ENCODE measurements at places on chromosomes 2 and 18.
A peak's percentile ranks its signal among the peaks of the same experiment; 100 is the strongest.

- no peak for DNase-seq
Measured at GRCh38 chr2:118856978-118857676, 9.7 kb upstream of the EN1 start.

DNA sequence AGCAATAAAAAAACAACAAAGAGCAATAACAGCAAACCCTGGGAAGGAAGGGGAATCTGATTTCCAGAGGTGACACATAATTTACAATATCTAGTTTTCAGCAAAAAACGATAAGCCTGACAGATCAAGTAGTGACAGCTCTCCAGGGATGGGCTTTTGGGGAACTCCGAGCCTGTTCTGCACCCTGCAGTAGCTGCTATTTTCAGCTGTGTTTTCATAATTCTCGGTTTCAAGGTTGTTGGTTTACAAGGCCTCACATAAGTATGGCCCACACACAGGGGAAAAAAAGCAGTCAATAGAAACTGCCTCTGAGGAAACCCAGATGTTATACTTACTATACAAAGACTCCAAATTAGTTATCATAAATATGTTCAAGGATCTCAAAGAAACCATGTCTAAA lies 67.7 kb upstream of the CTLA4 start:
- no peak for DNase-seq

DNA sequence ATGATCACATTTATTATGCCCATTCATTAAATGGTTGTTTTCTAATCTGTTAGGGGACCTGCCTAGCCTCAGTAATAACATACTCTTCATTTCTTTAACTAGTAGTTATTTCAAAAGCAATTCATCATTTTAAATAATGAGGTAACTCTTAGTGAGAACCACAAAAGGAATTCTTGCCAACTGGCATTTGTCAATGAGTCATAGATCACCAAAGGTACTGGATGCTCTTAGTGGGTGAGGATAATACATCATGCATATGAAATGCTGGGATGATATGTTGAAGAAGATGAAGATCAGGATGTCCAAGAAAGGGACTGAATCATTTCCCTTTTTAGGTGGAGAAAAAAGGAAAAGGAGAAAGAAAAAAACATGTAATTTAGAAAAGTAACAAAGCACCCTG lies 826.2 kb upstream of the DDX18 start:
- no peak for DNase-seq

- no peak for DNase-seq
Measured at GRCh38 chr2:233223059-233223894, 28.2 kb upstream of the ATG16L1 start.

GRCh38 chr18:10120622-10121021 lies 206.8 kb downstream of the VAPA start:
- no peak for DNase-seq

DNA sequence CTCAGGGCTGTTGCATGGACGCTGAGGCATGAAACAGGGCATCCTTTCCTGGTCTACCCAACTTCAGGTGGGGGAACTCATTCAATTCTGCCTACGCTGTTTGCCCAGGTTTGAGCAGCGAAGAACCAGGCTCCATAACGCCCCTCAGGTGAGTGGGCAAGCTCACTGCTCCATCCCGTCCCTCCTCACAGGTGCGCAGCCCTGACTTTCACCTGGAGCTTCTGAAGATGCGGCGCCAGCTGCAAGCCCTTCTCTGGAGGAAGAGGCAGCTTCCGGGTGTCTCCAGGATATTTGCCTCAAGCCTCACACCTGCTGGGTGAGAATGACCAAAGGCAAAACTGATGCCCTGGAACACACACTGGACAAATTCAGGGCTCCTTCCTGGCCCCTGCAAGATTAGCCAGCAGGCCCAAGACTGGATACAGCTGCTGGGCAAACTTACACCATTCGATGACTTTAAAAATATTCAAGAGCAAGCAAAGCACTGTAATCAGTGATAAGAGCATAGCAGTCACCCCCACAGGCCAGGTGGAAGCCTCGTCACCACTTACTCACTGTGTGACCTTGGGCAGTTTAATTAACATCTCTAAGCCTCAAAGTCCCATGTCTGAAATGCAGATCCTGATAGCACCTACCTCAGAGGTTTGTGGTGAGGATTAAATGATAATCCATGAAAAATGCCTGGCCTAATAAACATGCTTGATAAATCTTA lies 97.7 kb downstream of the GYPC start:
- no peak for DNase-seq

DNA sequence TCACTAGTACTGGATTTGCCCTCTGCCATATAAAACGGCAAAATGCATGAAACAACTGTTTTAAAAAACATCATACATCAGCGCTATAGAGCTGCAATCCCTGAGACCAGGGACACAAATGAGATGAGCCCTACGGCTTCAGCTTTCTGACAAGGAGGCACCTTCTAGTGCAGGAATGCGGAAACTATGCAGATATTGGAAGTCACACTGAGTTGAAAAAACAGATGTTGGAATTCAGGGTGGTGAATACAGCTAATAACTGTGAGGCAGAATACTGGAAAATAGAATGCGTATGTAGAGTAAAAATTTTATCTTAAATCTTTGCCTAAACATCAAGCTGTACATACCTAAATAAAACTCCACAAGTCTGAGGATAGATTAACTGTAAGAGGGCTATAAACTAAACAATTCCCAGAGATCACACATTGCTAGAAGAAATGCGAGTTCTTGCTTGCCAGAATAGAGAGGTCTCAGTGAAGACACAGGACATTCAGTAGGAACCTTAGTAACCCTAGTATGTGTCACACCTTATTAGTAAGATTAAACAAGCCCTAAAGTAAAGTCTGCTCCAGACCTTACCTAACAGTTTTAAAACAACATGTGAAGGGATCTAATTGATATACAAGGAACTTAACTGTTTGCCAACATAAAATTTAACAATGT lies 541.4 kb upstream of the DDX18 start:
- DNase-seq = no peak

- DNase-seq = no peak
Measured at GRCh38 chr18:13136056-13136903, 82.3 kb upstream of the LDLRAD4 start.

DNA sequence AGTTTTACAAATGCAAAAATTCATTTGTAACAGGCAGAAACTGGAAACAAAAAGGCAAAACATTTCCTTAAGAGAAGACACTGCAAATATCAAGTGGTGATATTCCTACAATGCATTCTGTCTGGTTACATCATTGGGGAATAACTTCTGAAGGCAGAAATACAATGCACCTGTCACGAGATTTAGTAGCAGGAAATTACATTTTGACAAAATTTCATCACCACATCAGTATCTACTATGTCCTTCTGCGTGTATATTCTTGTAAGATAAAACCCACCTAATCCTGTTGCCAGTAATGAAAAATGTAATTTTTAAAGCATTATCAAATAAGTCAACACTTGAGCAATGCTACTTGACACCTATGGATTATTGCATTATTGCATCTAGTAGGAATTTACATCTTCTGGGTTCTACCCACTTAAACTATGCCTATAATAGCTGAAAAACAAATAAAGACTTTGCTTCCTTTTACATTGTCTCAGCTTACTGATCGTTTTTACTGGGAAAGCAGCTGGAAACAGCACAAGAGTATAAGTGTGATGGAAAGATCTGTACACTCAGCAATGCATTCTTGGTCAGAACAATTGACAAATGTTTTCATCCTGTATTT lies 59.5 kb downstream of the IRS1 start:
- DNase-seq = no peak

- no peak for DNase-seq
Measured at GRCh38 chr2:21590026-21590690, 466.4 kb downstream of the TDRD15 start.

GRCh38 chr2:28624793-28625701 lies 126.6 kb upstream of the PPP1CB start:
- peak; percentile 32 for DNase-seq

DNA sequence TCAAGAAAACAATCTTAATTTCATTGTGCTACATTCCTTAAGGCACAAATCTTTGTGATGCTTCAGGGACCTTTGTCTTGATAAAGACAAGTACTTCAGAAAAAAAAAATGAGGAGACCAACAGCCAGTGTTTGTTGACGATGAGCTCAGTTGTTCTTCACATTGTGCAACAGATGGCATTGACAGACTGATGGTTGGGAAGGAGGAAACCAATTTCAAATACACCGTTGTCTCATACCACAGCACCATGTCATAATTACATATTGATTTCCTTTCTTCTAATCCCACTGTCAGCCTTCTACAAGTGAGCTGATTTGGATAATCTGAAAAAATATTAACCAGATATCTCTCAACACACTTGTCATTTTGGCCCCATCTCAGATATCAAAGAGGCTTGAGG lies 53.7 kb upstream of the GRB14 start:
- DNase-seq = no peak

DNA sequence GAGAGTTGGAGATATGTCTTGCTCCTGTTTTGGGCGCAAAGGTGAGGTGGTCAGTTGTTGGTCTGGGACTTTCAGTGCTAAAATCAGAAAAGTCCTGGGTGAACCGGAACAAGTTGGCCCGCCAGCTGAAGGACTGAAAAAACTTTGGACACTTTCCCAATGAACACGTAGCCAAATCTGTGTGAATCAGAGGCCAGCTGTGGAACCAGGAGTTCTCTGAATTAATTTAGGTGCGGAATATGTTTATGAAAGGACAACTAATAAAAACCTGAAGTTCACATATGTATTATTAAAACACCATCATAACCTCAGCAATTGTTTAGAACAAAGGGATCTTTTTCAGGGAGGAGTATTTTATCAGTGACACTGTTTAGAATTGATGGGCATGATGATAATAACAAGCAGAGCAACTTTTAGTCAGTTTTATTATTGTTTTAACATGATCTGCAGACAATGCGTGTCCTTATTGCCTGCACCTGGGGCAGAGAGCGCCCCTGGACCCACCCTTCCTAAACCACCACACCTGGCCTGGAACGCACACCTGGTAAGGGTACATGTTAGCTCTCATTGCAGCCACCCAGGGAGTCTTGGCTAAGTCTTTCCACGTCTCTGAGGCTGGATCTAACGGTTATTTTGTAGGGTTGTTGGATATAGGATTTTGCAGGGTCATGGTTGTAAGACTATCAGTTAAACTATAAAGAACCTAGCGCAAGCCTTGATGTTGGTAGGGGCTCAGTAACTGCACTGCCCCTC lies 9.9 kb upstream of the ODC1 start:
- DNase-seq = peak; percentile 33

DNA sequence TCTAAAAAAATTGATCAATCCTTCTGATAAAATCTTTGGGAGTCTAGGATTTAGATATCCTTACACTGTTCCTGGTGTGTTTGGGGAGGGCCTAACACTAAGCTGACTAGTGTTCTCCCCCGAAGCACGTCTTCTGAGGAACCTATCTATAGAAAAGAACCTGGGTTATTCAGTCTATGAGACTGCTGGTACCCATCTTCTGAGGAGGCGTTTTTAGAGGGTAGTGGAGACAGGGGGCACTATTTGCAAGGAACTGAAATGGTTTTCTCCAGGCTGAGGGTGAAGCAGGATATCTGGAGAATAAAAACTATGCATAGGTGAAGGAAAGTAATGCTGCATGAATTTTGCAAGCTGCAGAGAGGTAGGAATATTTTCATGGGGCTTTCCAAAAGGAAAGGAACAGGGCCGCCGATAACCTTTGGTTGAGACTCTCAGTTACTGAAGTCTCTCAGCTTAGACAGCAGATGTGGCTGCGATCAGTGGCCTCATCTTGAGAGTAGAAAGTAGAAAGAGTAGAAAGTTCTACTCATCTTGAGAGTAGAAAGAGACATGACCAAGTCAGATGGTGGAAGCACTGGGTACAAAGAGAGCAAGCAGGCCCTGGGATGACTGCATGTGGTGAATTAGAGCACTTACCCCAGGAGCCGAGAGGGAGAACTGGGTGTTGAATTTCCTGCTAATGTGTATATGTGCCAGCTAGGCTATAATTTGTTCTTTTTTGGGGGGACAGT lies 31.8 kb upstream of the KCNE4 start:
- no peak for DNase-seq

DNA sequence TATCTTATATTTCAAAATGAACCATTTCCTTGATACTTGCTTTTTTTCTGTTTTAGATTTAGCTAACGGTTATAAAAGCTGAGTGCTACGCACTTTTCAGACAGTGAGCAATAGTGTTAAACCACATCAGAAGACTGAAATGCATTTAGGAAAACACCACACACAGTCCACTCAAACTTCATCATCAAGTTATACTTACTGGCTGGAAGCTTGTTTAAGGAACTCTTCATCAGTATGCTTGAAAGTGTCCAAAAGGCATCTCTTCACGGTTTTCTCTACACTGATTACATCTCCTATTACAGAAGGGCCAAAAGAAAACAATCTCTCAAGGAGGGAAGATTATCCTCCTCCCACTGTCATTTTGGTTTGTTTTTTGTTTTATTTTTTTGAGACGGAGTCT lies 19.7 kb downstream of the ILKAP start:
- DNase-seq = no peak

DNA sequence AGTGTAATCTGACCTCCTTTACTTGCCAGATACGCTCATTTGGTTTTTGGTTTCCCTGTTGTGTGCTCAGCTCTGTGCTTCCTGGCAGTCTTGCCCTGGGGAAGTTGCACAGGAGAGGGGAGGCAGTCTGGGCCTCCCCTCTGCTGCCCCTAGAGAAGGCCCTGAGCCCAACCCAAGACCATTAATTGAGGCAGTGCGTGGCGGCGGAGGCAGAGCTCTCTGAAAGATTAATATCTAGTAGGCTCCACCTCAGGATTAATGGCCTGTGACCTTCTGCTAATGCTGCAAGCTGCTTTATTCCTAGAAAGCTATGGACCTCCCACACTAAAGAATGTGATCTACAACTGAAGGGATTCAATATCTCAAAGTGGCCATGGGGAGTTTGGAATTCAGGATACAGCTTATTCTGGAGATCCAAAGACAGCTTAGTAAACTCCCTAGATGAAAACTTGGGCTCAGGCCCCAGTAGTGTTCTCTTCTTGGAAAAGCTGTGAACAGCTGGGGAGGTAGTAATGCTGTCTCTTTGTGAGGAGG lies 41.4 kb upstream of the MAPRE2 start:
- DNase-seq = no peak

GRCh38 chr2:42925742-42926433 lies 133.5 kb upstream of the HAAO start:
- DNase-seq = no peak

DNA sequence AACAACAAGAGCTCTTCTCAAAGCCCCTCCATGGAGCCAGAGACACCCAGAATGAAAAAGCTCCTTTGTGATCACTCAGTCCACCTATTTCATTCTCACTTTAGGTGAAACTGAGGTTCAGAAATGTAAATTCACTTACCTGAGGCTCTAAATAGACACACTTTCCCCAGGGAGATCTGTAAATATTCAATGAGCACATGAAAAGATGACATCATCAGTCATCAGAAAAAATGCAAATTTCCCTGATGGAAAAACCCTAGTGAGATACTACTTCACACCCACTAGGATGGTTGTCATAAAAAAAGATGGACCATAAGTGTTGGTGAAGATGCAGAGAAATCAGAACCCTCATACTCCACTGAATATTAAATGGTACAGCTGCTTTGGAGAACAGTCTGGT lies 339.2 kb downstream of the EN1 start:
- no peak for DNase-seq

DNA sequence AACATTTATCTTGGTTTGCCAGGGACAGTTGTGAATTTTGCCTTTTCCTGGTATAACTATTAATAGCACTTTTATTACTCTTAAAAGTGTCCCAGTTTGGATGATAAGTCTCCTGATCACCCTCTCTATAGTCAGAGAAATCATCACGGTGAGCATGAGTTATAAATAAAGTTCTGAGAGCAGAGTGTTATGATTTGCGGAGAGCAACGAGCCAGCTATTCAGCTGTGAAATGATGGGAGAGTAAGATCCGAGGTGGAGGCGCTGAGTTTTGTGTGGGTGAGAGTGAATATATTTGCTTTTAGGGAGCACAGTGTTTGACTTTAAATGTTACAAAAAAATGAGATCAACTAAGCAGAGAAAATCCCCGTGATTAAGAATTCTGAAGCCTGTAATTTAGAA lies 179.6 kb downstream of the DSC3 start:
- DNase-seq = no peak
